CD4-positive, alpha-beta T cell treated with Interleukin-4 for 1 hour (primary cell): ENCODE measurements at places on chromosomes 16 and 17.

GRCh38 chr16:89096768-89097391, 3.2 kb downstream of the ACSF3 start:
- peak; percentile 82 for DNase-seq

GRCh38 chr17:63927464-63928171, 4.5 kb downstream of the CD79B start:
- DNase-seq, result no peak

GRCh38 chr17:56047331-56047730, 105.9 kb upstream of the ANKFN1 start:
- DNase-seq, result no peak

- no peak for DNase-seq
Measured at GRCh38 chr17:59328601-59329000, 2.9 kb upstream of the YPEL2 start.

DNA sequence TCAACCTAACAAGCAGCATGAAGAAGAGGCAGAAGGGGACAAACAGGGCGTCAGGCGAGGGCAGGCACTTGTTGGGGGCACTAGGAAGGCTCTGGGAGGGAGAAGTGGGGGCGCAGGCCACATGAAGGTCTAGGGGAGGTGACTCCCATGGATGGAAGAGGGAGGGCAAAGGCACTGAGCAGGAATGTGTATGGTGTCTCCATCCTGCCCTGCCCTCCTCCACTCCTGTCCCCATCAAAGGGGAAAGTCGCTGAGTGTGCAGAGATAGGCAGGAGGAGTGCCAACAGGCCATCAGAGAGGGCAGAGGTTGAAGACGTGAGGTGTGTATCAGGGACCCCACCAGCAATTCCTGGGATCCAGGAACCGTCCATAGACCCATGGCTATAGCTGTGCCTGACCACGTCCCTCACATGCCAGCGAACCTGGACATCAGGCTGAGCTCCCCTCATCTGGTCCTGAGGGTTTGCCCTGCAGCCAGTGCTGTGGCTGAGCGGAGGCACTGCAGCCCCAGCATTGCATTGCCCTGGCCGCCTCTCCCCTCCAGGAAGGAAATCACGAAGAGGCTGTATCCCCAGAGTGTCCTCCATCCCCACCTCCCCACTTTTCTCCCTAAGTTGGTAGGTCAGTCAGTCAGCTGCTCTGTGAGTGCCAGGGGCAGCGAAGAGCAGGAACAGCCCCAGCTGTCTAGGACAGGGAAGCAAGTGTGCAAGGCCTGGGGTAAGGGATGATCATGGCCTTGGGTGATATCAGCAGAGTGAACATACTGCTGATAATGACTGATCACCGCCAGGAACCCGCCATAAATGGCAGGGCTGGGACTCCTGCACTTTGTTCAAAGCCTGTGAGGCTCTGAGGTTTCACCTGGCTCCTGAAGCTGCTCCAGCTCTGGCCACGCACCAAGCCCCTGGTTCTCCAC, 6.2 kb upstream of the CYB561 start:
- DNase-seq, result no peak

GRCh38 chr16:28865722-28866453, 2.2 kb downstream of the SH2B1 start:
- DNase-seq, result no peak

- no peak for DNase-seq
Measured at GRCh38 chr16:12236589-12236988, 260.1 kb downstream of the SNX29 start.

DNA sequence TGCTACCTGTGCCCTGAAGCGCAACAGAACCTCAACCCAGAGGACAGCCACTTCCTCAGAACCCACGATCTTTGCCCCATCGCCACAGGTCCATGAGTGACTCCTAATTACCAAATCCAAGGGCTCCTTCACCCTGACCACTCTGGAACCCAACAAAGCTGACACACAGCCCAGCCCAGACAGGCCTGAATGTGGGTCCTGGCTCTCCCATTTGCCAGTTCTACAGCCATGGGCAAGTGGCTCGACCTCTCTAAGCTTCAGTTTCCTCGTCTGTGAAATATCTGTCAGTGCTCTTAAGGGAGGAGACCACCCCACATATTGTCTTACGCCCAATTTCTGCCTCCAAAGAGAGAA, 18.0 kb upstream of the ENDOV start:
- DNase-seq, result no peak

GRCh38 chr17:6079960-6080359, 9.8 kb downstream of the WSCD1 start:
- DNase-seq, result no peak

DNA sequence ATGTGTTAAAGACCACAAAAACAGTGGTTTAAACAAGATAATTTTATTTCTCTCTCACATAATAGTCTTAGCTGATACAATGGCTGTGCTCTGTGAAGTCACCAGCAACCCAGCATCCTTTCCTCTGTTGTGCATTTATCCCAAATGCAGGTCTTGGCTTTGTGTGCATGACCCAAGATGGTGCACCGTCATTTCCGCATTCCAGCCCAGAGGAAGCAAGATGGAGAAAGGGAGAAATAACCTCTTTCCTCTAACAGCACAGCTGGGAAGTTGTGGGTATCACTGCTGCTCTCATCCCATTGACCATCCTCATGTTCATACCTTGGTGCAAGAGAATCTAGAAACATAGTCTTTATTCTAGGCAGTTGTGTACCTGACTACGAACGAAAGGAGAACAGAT, 21.8 kb downstream of the TMC5 start:
- no peak for DNase-seq

GRCh38 chr17:57152967-57153528, 68.0 kb downstream of the AKAP1 start:
- DNase-seq, result no peak

DNA sequence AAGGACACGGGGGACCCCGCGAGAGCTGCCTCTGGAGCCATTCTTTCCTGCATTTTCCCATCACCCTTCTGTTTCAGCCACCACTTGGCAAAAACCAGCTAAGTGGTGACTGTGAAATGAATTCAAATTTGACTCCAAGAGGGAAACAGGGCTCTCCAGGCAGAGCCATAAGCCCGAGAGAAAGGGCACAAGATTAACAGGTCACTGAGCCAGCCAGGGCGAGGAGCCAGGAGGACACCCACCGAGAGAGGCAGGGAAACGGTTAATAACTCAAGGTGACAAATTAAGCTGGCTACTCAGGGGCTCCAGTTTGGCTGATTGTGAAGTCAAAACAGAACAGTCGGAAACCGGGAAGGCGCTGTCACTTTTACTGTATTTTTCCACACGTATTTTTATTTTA, 67.8 kb upstream of the SOX9 start:
- no peak for DNase-seq

GRCh38 chr16:26491101-26491670, 575.5 kb upstream of the C16orf82 start:
- no peak for DNase-seq

- no peak for DNase-seq
Measured at GRCh38 chr17:82108038-82108437, 10.0 kb upstream of the FASN start.

DNA sequence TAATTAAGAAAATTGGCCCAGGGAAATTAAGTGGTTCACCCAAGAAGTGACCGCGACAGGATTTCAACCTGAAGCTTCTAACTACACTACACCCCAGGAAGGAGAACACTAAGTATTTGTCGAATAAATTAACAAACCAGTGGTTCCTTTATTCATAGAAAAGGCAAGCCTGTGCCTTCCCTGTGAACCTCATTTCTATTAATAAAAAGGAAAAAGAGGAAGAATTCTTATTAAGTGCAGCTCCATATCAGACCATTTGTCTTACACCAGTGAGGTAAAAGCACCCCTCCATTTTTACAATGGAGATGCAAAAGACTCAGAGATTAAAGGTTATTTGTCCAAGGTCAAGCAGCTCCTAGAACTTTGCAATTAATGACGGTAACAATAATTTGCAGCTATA, 1.7 kb downstream of the COPS3 start:
- no peak for DNase-seq

DNA sequence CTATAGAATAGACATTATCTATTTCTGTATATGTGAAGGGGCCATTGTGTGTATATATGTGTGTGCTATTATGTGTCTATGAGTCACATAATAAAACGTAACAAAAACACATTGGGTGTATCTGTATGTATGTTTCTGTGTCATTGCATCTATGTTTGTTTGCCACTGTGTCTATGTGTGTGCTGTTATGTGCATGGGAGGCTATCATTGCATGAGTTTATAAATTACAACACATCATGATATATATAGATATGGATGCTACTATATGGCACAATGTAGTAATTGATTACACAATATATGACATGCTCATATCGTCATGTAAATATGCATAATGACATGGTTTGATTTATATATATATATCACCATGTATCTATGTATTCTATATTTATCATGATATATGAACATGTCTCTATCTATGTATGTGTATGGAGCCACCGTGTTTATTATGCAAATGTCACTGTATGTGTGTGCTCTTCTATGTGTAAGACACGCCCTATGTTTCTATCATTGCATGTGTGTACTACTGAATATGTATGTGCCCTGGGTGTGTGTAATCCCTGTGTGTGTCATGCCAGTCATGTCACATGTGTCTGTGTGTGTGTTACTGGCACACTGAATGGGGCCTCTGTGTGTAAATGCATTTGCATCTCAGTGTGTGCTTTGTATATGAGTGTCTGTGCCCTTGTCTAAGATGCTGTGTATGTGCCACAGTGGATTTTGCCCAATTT, 1.4 kb upstream of the TSPOAP1 start:
- DNase-seq, result peak; percentile 65

DNA sequence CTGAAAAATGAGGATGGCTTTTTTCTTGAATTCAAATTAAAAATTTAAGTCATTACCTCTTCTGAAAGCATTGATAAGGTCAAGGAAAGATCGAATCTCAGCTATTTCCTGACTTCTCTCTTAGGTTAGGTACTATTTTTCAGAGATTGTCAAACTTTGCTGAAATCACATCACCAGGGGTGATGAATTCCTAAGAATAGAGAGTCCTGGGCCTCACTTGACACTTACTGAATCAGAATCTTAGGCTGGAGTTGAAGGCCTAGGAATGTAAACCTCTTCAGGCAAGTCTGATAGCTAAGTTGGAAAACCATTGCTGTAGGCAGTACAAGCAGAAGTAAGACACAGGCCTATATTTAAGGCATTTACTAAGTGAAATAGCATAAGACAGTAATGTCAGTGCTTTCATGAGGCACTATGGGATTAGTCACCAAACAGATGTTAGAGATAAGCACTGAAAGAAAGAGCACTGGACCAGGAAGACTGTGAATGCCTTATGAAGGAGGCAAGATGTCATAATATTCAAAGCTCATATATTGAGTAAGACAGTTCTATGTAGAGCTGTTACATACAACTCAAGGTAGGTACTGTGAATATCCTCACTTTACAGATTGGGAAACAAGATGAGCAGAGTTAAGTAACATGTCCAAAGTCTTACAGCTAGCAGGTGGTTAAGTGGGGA, 21.5 kb downstream of the DCAF7 start:
- DNase-seq, result no peak

GRCh38 chr17:50363217-50364060, 9.5 kb downstream of the MRPL27 start:
- no peak for DNase-seq

DNA sequence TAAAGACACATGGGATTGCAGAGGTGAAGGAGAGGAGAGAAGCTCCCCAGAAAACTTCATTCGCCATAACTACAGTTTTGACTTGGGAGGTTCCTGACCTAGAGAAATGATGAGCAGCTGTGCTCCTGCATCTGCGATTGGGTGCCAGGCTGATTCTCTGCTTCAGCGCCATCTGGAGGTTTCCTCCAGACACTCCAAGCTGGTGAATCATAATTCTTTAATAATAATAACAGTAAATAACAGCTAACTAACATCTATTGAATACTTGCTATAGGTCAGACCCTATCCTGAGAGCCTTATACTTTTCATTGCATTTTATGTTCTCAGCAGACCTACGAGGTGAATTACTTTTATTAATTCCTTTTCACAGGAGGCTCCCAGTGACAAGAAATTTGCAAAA, 575.8 kb downstream of the TOX3 start:
- no peak for DNase-seq

GRCh38 chr16:2090481-2090776, 42.6 kb downstream of the TSC2 start:
- no peak for DNase-seq

- DNase-seq, result no peak
Measured at GRCh38 chr17:64230791-64231408, 32.2 kb downstream of the TEX2 start.

- DNase-seq, result peak; percentile 24
Measured at GRCh38 chr17:78257810-78258322, 26.4 kb downstream of the TMEM235 start.

GRCh38 chr16:307691-308312, 24.8 kb downstream of the PDIA2 start:
- DNase-seq, result no peak

- no peak for DNase-seq
Measured at GRCh38 chr17:79974566-79975497, 60.8 kb downstream of the TBC1D16 start.

DNA sequence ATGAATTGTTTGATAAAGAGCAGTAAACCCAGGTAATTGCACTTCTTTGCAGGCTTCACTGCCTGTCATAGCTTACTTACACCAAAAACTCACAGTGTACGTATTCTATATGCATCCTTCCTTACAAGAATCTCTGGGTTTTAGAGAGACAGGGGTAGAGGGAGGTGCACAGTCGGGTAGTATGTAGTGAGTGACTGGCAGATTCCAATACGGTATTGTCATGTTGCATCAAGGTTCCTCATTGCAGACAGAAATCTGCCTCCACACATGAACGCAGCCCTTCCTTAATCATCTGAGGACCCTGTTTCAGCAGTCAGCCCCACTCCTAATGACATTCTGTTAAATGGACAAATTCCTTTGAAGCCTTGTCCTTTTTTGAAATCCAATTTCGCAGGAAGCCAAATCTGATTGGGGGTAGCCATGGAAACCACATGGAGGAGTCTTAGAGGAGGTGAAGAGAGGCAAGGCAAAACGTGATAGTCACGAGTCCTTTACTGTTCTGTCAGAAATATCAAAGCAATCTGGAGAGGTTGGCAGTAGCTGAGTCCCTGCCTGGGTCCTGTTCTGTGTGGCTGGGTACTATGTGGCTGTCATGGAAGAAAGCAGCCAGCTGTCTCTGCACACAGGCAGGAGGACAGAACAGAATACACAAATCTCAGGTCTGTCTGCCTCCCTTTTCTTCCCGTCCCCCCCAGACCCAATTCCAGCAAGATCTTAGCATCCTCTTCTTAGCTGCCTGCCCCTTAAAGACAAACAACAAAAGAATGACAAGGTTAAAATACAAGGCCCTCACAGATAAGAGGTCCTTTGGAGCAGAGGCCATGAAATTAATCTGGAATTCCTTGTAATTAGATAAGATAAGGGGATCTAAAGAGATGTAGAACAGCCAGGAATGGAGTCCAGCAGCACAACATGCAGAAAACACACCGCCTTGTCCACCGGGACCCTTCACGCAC, 3.1 kb upstream of the SKAP1 start:
- no peak for DNase-seq
